Brain (organoid and tissue), 16 donors: ENCODE measurements at places on chromosomes 16 and 17. TPM values are rescaled to one million over a fixed set of nuclear protein-coding genes. Genes with fewer than 3 reads are reported as not detected.

Gene SYT17
- 8.2 TPM for polyA plus RNA-seq

Gene PAM16
- polyA plus RNA-seq = 64.4 TPM

Gene KRTAP4-5
- not detected for polyA plus RNA-seq

Gene WNT9B
- polyA plus RNA-seq = not detected

Gene TBC1D3B
- polyA plus RNA-seq = 1.6 TPM

Gene MPV17L
- polyA plus RNA-seq = 2.1 TPM

Gene TOM1L1
- polyA plus RNA-seq = 22.3 TPM

- DNase-seq = peak; percentile 95
These were observed at the start of gene SEZ6L2 for GRCh38 chr16:29899516-29900101. SEZ6L2 (minus strand) TSS chr16:29899550; CDS start chr16:29899019, 531 bp downstream.

DNA sequence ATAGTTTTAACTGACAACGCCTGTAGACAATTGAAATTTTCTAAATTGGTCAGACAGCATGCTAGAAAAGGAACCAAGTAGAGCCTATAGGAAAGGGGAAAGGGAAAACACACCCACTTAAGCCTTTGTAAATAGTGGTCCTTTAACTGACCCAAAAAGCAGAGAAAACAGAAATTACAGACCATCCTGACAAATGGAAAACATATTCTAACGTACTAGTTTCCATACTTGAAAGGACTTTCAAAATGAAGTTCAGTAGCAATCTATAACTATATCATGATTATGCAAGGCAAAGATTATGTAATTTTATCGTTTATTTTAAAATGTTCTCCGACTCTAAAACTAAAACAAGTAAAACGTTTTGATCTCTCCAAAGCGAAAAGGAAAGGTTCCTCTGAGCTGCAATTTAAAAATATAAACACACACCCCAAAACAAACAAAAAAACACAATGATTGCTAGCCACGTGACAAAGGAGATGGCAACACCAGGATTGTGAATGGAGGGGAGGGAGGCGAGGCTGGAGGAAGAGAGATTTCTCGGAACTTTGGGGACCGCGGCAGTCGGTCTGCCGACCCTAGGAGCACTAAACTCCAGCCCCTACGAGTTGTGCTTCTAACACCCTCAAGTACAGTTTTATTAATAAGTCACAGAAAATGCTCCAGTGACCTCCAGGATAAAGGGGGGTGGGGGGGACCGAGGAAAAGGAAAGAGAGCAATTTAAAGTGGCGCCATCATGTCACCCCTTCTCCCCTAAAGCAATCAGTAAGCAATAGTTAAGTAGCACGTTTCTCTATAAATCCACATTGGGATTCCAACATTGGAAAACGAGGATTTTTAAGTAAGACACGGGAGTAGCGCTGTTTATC lies 1.7 kb downstream of the KANSL1 start:
- peak; percentile 75 for DNase-seq

GRCh38 chr16:30087181-30087898 lies 4.4 kb downstream of the TBX6 start:
- no peak for DNase-seq

DNA sequence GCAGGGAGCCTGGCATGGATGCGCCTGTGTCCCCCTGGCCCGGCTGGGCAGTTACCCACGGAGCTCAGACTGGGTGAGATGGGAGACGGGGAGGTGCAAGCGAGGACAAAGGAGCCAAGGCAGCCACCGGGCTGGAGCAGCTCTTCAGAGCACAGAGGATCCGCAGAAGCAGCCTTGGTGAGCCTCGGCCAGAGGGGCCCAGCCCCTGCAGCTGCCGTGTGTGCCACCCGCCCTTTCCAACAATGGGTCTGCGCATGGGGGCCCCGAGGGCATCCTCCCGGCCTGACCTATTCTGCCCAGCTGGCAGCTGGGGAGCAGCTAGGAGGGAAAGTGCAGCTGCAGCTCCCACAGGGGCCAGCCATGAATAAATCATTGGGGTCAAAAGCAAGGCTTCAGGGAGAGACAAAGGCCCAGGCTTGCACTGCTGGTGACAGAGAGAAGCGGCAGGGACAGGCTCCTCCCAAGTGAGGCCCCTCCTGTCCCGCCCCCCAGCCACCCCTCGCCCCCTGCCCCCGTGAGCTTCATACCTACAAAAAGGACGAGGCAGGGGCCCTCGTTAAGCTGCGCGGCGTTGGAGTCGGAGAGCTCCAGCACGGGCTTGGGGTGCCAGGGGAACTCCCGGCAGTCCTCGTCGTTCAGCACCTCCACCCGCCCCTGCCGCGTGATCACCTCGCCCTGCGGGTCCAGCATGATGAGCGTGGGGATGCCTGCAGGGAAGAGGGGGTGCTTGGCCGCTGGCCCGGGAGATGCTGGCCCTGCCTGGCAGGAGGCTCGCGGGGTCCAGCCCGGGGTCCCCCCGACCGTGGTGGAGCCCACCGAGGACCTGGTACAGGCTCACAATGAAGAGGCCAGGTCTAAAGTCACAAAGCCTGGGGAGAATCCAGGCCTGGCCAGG lies 22.6 kb downstream of the MRM3 start:
- DNase-seq = peak; percentile 32

- no peak for DNase-seq
These were observed 180.8 kb downstream of the SPECC1 start for GRCh38 chr17:20189979-20190378.

DNA sequence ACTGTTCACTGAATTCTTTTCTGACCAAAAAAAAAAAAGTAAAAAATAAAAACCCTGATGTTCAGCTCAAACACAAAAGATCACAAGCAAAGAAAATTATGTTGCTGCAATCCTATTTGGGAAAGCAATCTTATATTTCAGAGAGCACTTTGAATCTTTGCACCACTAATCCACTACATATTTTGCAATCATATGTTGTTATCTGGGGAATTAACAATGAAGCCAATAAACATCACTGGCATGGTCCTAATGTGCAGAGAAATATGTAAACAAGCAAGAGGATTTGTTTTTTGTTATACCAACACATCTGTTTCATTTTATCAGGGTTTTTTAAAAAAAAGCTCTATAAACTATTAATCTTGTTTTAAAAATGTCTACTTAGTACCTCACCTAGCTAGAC lies 84.1 kb downstream of the TOX3 start:
- no peak for DNase-seq

DNA sequence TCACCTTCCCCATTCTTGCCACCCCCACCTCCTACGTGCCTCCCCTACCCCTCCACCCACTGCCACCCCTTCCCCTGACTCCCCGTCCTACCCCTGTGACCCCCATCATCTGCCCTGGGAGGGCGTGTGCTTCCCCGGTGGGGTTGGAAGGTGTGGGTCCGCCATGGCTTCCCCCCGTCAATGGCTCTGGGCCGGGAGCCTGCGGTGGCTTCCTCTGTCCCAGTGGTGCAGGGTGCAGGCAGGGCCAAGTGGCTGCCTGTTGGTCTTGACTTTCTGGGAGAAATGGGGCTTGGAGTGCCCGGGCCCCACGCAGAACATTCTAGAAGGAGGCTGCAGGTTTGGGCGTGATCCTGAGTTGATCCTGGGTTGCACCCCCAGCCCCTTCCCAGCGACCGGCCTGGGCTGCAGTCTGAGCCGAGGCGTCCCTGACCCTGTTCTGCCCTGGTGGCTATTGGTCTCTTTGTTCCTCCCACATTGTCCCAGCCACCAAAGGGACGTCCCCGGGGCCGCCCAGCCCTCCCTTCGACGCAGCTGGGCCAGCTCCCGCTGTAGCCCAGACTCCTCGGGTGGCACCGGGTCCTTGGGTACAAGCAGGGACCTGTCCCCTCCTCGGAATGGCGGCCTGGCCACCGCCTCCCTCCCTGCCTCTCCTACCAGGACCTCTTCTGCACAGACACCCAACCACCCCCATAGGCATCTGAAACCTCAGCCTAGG lies 25.7 kb downstream of the GSE1 start:
- DNase-seq = no peak

DNA sequence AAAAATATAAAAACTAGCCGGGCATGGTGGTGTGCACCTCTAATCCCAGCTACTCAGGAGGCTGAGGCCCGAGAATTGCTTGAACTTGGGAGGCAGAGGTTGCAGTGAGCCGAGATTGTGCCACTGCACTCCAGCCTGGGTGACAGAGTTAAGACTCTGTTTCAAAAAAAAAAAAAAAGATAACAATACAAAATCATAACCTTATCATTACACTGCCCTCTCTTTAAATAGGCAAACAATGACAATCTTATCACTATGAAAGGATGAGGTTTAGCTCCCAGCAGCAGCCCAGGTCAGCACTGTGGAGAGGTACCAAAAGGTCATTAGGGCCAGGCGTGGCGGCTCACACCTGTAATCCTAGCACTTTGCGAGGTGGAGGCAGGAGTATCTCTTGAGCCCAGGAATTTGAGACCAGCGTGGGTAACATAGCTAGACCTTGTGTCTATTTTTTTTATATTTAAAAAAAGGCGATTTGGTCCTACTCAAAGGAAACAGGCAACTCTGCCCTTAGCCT lies 3.5 kb upstream of the DPEP2NB start:
- no peak for DNase-seq

DNA sequence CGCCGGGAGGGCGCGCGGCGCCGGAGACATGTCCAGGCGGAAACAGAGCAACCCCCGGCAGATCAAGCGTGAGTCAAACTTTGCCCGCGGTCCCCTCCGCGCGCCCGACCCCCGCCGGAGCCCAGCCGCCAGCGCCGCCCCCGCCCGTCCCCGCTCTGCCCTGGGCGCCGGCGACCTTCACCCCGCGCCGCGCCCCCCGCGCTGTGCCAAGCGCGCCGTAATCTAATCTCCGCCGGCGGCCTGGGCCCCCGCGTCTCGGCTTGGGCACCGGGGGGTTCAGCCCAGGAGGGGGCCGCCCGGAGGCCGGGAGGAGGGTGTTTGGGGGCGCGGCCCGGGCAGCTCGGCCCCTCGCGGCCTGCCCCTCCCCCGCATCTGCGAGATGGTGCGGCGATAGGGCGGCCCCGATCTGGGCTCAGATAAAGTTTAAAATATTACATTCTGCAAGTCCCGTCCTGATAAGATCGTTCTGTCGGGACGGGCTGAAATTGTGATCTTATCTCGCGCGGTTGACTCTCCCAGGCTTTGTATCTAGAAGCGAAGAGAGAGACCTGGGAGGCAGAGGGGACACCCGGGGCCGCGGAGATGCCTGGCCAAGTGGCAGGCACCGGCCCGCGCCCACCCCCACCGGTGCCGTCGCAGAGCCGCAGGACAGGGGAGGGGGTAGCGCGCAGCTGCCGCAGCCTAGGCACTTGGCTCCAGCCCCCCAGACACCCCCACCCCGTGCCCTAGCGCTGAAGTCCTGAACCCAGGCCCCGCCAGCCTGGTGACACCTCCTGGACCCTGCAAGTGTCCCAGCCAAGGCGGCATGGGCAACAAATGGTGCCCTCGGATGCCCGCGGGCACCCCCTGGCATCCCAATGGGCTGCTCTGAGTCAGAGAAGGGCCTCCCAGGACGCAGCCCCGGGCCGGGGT lies 787 bp downstream of the ZFPM1 start:
- DNase-seq = peak; percentile 50

- DNase-seq = no peak
These were observed 825 bp downstream of the BLMH start for GRCh38 chr17:30290696-30291542.

DNA sequence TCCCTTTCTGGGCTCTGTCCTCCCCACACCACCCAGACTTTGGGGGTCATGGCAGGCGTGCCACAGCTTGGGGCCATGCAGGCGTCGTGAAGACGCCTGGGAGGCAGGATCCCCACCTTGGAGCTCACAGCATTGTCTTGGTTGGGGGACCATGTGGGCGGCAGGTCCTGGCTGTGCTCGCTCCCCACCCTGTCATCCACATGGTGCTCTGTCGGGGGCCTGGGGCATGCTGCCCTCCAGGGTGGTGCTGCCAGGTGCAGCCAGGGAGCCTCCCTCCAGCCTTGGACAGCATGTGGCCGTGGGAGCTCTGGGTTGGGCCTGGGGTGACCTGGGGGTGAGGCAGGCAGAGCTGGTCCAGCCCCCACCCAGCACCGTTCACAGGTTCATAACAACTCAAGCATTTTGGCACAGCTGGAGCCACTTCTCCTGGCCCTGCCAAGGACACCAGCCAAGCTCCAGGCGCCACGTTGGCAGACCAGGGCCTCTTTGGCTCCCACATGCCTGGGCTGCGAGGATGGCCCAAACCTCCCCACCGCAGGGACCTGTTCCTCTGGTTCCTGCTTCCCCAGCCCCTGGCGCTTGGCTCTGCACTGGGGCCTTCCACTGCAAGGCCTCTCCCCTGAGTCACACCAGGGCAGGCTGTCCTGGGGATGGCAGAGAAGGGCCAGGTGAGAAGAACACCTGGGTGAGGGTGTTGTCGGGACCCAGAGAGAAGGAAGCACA lies 15.1 kb upstream of the ATP6V0C start:
- no peak for DNase-seq

- no peak for DNase-seq
These were observed 298.0 kb downstream of the MAP2K4 start for GRCh38 chr17:12318571-12319266.

DNA sequence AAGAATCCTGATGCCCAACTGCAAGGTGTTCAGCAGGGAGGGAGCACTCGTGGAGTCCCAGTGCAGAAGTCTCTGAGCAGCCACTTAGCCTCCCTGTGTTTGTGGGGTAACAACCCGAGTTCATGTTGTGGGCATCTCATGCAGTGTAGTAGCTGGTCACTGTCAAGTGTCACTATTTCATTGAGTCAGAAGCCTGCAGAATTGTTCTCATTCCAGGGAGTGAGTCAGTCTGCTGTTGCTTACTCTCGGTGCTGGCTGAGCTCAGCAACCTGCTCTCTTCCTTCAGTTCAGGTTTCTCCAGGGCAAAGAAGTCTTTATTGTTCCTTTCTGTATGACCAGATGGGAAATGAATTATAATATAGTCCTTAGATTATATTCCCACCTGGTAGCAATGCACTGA lies 24.1 kb downstream of the HMOX2 start:
- DNase-seq = no peak
